ENCODE measurements at places on chromosomes 12 and 14. TPM values are rescaled to one million over a fixed set of nuclear protein-coding genes. Genes with fewer than 3 reads are reported as not detected.

Gene KRT78
- not detected for total RNA-seq

DNA sequence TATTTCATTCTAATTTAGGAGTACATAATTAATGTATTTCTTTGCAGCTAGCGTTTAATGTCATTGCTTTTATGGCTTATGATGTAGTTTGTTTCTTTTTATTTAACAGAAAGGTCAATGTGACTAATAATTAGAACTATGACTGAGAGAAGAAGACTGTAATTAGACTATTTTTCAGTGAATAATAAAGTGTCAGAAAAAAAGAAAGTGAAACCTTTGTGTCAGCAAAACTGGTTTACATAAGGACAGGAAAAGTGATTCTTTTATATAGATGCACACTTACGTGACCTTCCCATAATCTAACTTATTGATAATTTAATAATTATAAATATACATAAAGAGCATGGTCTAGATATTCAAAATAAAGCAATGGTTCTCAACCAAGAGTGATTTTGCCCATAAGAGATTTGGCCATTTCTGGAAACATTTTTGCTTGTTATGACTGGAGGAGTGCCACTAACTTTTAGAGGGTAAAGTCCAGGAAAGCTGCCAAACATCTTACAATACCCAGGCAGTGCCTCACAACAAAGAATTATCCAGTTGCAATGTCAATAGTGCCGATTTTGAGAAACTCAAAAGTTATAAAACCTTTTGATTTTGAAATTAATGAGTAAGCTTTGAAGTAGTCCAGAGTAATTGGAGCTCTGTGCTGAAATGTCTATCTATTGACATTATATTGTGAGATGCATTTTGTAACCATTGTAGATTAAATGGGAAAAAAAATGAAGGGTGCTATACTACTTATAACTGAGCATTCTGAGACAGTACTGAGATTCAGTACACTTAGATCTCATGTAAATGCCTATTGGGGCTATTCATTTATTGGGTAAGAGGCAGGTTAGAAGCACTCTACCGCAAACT is 227.1 kb downstream of the C12orf50 start:
- peaks cover 1% of the 10 kb centered on the region for H3K27me3 ChIP-seq
- no peak for DNase-seq
- H3K36me3 ChIP-seq, result no peaks in the 10 kb centered on the region
- H3K4me1 ChIP-seq, result peaks cover 3% of the 10 kb centered on the region
- no peak overlapping the region for H3K27ac ChIP-seq
- no peak overlapping the region for H3K4me3 ChIP-seq

GRCh38 chr14:32136027-32136825 is 59.1 kb downstream of the ARHGAP5 start:
- no peak for DNase-seq
- H3K36me3 ChIP-seq, result peaks cover 55% of the 10 kb centered on the region
- H3K27ac ChIP-seq, result no peak overlapping the region
- peaks cover 6% of the 10 kb centered on the region for H3K4me1 ChIP-seq
- peaks cover 2% of the 10 kb centered on the region for H3K27me3 ChIP-seq
- peak overlapping the region; percentile 28 for H3K4me3 ChIP-seq

- H3K36me3 ChIP-seq, result no peaks in the 10 kb centered on the region
- no peak overlapping the region for H3K27ac ChIP-seq
- no peaks in the 10 kb centered on the region for H3K27me3 ChIP-seq
- no peak overlapping the region for H3K4me3 ChIP-seq
Measured at GRCh38 chr14:82805892-82806825, 1272.5 kb upstream of the SEL1L start.

- H3K27me3 ChIP-seq, result no peaks in the 10 kb centered on the region
- no peak overlapping the region for H3K4me3 ChIP-seq
- H3K4me1 ChIP-seq, result no peaks in the 10 kb centered on the region
- DNase-seq, result no peak
- no peak overlapping the region for H3K27ac ChIP-seq
Measured at GRCh38 chr12:79983492-79983891, 48.6 kb upstream of the PPP1R12A start.
